NCI-H526 treated with DMSO at 0.1 percent for 48 hours (cell line): ENCODE measurements at places on chromosomes 7 and 10.

- DNase-seq, result no peak
Measured at GRCh38 chr10:123883673-123884320, 7.8 kb downstream of the CPXM2 start.

DNA sequence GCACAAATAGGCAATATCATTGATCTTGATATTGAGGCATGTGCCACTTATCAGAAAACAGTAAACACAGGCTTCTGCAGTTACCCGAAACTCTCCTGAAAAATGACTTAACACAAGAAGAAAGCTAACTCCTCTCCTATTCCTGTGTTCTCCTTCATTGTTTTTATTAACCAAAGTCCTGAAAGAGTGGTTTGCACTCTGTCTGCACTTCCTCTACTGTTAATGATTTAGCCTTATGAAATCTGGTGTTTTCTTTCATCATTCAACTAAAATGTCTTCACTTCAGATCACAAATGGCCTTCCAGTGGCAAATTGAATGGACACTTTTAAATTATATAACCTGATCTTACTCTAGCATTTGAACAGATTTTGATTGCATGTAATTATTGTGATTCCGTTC is 630.6 kb upstream of the PHF14 start:
- no peak for DNase-seq

GRCh38 chr10:57624856-57625592 is 642.7 kb downstream of the IPMK start:
- no peak for DNase-seq

DNA sequence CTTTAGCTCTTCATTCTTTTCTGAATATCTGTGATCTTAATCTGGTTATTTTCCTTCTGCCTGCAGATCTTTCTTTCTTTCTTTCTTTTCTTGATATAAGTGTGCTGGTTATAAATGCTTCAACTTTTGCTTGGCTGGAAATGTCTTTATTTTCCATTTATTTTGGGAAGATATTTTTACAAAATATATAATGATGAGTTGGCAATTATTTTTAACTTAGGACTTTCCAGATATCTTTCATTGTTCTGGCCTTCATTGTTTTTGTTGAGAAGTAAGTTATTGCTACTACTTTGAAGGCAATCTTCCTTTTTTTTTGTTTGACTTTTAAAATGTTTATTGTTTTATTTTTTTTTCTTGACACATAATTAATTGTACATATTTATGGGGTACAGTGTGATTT is 75.3 kb downstream of the ZNF503 start:
- DNase-seq, result no peak

DNA sequence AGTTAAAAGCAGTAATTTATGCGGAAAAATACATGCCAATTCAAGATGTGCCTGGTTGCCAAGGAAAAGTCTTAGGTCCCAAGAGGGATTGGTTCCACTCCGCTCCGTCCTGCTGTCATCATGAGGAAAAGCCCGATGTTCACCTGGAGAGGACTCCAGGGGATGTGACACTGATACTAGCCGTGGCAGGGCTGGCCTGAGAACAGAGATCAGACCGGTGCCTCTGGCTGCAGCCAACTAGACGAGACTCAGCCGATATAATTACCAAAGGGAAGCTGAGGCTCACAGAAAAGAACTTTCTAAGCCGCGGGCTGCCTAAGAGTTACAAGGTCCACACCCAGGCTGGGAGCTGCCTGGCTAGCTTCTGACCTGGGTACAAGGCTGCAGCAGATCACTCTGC is 81.3 kb upstream of the UNC5B start:
- DNase-seq, result no peak

- DNase-seq, result no peak
Measured at GRCh38 chr7:32063614-32064013, 6.6 kb downstream of the PDE1C start.

GRCh38 chr10:111479966-111480365 is 403.1 kb downstream of the ADRA2A start:
- DNase-seq, result no peak

DNA sequence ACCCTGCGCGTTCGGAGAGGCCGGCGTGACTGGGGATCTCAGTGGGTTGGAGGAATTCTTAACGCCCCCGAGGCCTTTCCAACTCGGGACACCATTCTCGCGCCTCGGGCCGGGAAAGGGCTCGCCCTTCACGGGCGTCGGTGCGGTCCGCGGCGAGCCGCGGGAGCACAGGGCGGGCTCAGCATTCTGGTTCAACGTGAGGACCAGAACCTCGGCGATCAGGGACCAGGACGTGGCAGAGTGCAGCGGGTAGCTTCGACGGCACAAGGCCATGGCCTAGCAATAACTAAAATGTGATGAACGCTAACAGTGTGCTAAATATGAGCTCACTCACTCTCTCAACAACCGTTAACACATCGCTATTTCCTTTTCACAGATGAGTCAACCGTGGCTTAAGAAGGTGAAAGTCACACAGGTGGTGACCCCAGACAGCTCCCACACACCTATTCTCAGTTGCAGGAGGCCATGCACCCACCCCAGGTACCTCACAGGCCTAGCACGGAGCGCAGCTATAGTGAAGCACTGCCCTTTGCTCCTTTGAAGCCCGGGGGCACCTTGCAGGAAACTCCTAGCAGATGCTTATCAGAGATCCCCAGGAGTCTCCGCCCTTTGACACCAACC is 4.5 kb upstream of the EMX2 start:
- DNase-seq, result no peak

DNA sequence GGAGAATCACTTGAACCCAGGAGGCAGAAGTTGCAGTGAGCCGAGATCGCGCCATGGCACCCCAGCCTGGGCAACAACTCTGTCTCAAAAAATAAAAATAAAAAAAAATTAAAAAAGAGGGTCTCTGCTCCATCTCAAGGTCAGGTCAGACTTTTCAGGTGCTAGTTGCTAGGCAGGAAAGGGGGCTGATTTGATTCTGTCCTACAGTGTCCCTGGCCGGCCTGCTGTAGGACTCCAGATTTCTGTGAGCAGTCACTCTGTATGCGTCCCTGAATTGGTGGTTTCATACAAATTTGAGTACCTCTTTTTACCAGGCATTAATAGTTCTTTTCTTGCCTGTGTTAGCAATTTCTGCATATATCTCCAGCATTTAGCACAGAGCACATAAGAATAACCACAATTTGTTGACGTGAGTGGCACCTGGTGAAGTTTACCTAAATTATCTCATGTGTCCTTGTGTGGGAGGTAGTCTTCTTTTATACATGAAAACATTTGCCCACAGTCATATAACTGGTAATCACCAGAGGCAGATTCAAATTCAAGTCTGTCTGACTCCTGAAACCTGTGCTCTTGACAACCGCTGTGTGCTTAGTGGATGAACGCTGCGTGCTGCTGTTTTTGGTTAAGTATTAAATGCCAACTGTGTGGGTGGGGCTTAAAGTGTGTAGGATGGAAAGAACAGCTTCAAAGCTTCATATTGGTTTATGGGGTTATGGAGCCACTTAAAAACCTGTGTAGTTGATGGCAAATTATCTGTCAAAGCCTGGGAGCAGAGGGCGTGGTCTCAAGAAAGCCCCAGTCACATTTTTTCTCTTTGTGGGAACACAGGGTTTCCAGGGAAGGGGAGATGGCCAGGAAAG is 3.2 kb upstream of the ZNF775 start:
- peak; percentile 32 for DNase-seq

GRCh38 chr7:155489158-155489840 is 31.4 kb downstream of the EN2 start:
- DNase-seq, result no peak

- no peak for DNase-seq
Measured at GRCh38 chr10:69645296-69646184, 15.5 kb downstream of the FAM241B start.

DNA sequence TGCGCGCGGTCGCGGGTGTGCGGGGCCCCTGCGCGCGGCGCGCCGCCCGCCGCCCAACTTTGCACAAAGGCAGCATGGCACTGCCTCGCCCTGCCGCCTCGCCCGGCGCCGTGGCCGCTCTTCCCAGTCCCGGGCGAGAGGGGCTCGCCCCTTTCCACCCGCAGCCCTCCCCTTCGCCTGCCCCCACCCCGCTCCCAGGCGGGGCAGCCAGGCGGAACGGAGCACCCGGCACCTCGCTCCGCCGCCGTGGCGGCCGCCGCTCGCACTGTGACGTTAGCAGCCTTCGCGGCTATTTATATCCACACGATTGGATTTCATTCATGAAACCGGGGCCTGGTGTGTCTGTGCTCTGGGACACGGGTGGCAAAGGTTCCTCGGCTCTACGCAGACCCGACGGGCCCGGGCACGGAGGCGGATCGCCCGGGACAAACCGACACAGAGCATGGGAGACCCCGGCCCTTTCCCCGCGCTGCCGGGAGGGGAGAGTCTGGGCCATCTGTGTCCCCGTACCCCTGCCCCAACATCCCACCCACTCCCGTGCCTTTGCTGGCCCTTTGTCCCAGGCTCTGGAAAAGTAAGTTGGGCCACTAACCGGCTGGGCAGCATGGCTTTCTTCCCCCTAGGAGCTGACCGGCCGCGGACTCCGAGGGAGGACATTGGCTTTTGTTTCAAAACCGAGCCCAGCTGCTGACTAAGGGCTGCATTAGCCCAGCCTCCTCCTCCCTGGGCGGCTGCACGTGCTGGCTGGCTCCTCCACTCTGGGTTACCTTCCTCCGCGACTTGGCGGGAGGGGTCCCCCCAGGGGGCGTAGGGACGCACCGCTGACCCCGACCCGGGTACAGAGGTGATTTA is at the start of gene RHOBTB1:
Gene RHOBTB1 (minus strand): TSS at position 128 of the 852 bp plus-strand sequence. CDS start 32,643 bp downstream, outside the sequence.
- peak; percentile 62 for DNase-seq

DNA sequence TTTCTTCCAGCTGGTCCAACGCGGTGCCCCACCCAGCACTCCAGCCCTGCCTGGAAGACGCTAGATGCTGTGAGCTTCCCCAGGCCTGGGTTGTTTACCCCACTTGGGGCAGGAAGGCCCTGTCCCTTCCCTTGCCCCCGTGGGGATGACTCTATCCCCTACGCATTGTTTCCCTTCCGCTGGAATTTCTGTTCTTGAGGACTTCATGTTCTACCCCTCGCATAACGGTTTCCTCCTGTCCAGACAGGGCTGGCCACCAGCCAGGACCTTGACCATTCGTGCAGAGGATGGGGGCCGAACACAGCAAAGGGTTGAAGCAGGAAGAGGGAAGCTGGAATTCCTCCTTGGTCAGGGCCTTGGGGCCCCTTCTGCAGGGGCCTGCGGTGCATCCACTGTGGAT is 14.7 kb upstream of the SERPINE1 start:
- DNase-seq, result no peak

- DNase-seq, result no peak
Measured at GRCh38 chr7:132311733-132312132, 264.5 kb downstream of the PLXNA4 start.

DNA sequence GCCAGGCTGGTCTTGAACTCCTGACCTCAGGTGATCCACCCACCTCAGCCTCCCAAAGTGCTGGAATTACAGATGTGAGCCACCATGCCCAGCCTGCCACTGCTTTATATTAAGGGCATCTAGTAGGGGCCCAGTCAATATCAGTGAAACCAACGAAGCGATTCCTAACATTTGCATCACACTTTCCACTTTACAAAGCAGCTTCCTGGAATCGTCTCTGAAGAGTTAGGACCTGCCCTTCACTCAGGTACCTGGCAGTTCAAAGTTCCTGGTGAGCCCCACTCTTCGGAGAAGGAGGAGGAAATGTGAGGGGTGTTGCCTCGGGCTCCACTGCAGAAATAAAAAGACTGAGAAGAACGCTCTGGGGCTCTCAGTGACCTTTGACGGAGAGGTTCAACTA is 31.1 kb upstream of the EZH2 start:
- DNase-seq, result peak; percentile 46
